ENCODE measurements at places on chromosomes 6 and 20. TPM values are rescaled to one million over a fixed set of nuclear protein-coding genes. Genes with fewer than 3 reads are reported as not detected.

Gene NEU1
- 27.8 TPM for polyA plus RNA-seq

Gene KCNK15
- polyA plus RNA-seq: 5.7 TPM

Gene KIF25
- not detected for polyA plus RNA-seq

Gene NHSL1
- 3.3 TPM for polyA plus RNA-seq

Gene DPPA5
- not detected for polyA plus RNA-seq

Gene NXT1
- 28.5 TPM for polyA plus RNA-seq

Gene NOL7
- polyA plus RNA-seq: 124 TPM

Gene TNXB
- 5.2 TPM for polyA plus RNA-seq

Gene METTL24
- polyA plus RNA-seq: not detected

Gene SYNJ2
- 20.5 TPM for polyA plus RNA-seq

Gene TRIM15
- not detected for polyA plus RNA-seq

Gene RHAG
- polyA plus RNA-seq: not detected

Gene DDAH2
- polyA plus RNA-seq: 90.2 TPM

Gene KIF6
- 0.87 TPM for polyA plus RNA-seq

Gene OXT
- 0.70 TPM for polyA plus RNA-seq

Gene GTSF1L
- polyA plus RNA-seq: not detected

Gene MCCD1
- not detected for polyA plus RNA-seq

Gene ZSCAN31
- 0.84 TPM for polyA plus RNA-seq

Gene KIFC1
- polyA plus RNA-seq: 4.0 TPM

Gene ENPP4
- 1.1 TPM for polyA plus RNA-seq

Gene GPR63
- polyA plus RNA-seq: 0.11 TPM

Gene TMEM74B
- 0.23 TPM for polyA plus RNA-seq

Gene TGM3
- 0.25 TPM for polyA plus RNA-seq

Gene EPB41L1
- polyA plus RNA-seq: 15.4 TPM

Gene SOX12
- polyA plus RNA-seq: 2.0 TPM

Gene IMPG1
- not detected for polyA plus RNA-seq

Gene JPH2
- 1.8 TPM for polyA plus RNA-seq

Gene TRIM10
- polyA plus RNA-seq: not detected

Gene SULF2
- polyA plus RNA-seq: 1.1 TPM

Gene FAM83C
- polyA plus RNA-seq: not detected

Gene SPATA2
- 4.2 TPM for polyA plus RNA-seq

Gene CTCFL
- polyA plus RNA-seq: not detected

Gene POLH
- polyA plus RNA-seq: 23.0 TPM

Gene TPD52L1
- polyA plus RNA-seq: 12.3 TPM

Gene TP53TG5
- 0.55 TPM for polyA plus RNA-seq

Gene NEURL2
- 2.1 TPM for polyA plus RNA-seq

Gene PRSS35
- not detected for polyA plus RNA-seq

Gene PRDM13
- polyA plus RNA-seq: not detected

Gene LAMA2
- 7.2 TPM for polyA plus RNA-seq

Gene BMP7
- 0.09 TPM for polyA plus RNA-seq

Gene PRPH2
- polyA plus RNA-seq: 1.7 TPM

Gene ERVFRD-1
- polyA plus RNA-seq: not detected

Gene GOPC
- polyA plus RNA-seq: 43.0 TPM

Gene KCNS1
- polyA plus RNA-seq: 0.99 TPM

Gene TCF15
- not detected for polyA plus RNA-seq

Gene GSTA4
- 37.9 TPM for polyA plus RNA-seq

Gene COX4I2
- polyA plus RNA-seq: not detected

Gene SPDEF
- polyA plus RNA-seq: not detected

Gene COL9A3
- polyA plus RNA-seq: 0.25 TPM

Data from GM23248 (cell line).